Ureter (tissue), 1 donor: ENCODE measurements at places on chromosomes 3 and 15. TPM values are rescaled to one million over a fixed set of nuclear protein-coding genes. Genes with fewer than 3 reads are reported as not detected.

DNA sequence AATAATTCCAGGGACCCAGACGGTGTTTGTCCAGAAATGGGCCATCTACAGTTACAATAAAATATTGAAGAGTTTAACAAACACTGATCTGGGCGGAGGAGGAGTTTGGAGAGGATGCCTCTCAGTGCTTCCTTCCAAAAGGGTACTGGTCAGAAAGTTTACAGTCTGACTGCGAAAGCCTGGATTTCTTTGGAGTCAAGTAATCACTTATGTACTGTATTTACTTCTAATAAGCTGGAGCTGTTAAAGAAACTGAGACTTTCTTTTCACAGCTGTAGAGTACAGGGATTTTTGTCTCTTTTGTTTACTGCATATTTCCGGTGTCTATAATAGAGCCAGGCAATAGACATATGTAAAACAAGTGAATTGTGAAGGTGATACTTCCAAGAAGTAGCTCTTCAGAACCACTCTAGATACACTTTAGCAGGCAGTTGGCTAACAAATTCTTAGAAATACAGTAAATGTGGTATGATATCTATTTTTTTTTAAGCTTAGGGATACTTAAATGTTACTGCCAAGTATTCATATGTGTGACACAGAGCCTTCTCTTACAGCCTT is 22.1 kb upstream of the NEO1 start:
- DNase-seq: no peak

GRCh38 chr15:72203507-72203837 is 5.9 kb upstream of the GRAMD2A start:
- peak; percentile 84 for DNase-seq

Gene TRH
- total RNA-seq: not detected

Gene IL17RB
- 0.65 TPM for total RNA-seq
